ENCODE measurements at places on chromosomes 2 and 18.

DNA sequence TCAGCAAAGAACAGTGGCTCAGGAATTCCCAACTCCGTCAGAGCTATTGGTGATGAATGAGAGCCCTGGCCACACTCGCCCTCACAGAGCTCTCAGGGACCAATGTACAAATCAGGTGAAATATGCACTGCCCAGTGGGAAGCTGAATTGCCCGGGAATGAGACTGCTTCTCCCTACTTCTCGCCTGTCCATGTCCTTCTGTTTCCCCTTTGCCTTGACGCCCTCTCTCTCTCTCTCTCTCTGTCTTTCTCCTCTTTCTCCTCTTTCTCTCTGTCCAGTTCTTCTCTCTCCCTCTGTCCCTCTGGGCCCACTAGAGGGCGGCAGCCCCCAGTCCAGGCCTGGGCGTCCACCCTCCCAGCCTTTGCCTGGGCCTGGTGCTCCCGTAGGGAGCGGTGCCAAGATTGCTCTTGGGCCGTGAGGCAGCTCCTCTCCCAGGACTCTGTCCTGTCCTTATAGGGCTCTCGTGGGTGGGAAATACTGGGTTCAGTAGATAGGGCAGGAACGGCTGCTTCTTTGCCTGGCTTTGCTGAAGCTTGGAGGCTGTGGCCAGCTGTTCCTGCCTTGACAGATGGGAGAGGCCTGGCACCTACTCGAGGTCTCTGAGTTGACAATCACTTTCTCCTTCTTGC is 28.4 kb upstream of the PUM2 start:
- no peak for DNase-seq

DNA sequence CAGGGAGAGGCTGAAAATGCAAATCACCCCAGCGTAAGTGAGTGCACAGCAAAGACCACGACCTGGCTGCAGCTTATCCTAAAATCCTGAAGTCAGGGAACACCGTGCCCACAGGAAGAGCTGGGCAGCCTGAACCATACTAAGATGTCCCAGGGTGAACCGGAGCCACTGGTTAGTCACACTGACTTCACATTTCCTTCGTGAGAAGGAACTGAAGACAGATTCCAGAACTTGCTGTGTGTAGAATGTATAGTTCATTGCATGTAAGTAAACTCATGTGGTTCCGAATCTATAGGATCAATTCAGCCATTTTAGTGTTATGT is 84.6 kb upstream of the NDUFV2 start:
- DNase-seq = no peak

- no peak for DNase-seq
Observed at GRCh38 chr2:200703127-200703925, 108.4 kb upstream of the BZW1 start.

DNA sequence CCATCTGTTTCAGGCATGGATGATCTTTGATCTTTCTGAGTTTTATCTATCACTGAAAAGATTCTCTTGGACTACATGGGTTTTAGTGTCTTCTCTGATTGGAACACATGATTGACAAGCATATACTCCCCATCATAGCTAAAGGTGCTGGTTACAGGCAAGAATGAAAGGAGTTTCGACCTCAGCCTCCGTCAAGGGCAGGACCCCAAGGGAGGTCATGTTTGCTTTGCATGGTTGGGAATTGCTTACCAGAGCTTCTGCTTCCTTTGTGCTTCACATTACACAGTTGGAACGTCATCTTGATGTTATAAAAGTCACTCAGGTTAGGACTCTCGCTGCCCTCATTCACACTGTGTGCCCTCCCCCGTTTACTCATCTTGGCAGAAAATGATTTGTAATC is 287.7 kb downstream of the PIK3C3 start:
- no peak for DNase-seq

GRCh38 chr2:15893689-15894480 is 46.5 kb upstream of the MYCN start:
- DNase-seq = no peak

DNA sequence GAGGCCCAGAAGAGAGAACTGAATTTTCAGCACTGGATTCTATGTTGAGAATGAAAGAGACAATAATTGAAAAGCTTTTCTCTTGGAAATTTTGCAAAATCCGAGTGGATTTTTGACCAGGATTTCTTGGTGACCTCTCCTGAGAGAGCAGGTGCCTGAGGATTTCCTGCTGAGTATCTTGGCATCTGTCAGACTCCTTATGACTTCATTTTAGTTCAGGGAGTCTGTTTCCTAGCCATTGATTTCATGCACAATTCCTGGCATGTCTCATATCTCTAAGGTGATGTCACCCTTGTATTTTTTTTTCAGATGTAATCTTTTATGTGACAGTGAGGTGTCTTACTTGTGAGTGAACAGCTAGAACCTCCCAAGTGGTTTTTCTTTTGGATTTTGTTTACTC is 195.9 kb downstream of the NEDD4L start:
- no peak for DNase-seq

DNA sequence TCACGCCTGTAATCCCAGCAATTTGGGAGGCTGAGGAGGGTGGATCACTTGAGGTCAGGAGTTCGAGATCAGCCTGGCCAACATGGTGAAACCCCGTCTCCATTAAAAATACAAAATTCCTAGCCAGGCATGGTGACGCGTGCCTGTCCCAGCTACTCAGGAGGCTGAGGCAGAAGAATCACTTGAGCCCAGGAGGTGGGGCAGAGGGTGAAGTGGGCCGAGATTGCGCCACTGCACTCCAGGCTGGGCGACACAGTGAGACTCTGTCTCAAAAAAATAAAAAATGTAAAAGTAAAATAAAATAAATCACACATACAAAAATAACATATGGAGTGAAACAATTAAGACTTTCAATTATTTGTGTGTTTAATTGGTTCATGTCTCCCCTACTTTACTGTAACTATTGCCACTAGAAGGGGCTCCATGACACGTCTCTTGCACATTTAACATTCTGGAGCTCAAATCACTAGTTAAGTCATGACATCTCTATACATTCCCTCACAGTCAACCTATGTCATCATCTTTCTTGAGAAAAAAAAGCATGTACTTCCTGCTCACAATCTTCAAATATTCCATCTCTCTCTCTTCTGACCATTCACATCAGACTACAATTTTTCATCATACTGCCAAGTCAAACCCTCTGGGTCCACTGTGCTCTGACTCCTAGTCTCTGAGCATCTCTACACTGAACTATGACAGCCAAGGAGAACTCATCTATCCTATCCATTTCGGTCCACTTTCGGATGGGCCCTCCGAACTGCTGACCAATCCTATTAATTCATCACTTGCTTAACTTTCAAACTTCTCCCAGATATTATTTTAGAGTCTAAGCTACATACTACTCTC is 6.7 kb downstream of the GFPT1 start:
- DNase-seq = no peak

GRCh38 chr2:26970928-26971627 is 641 bp downstream of the MAPRE3 start:
- DNase-seq = no peak

GRCh38 chr2:241755777-241756176 is 20.8 kb upstream of the GAL3ST2 start:
- no peak for DNase-seq

- no peak for DNase-seq
Observed at GRCh38 chr18:74654638-74655037, 57.0 kb downstream of the ZNF407 start.

- no peak for DNase-seq
Observed at GRCh38 chr18:29841631-29842030, 1200.9 kb downstream of the DSC3 start.

DNA sequence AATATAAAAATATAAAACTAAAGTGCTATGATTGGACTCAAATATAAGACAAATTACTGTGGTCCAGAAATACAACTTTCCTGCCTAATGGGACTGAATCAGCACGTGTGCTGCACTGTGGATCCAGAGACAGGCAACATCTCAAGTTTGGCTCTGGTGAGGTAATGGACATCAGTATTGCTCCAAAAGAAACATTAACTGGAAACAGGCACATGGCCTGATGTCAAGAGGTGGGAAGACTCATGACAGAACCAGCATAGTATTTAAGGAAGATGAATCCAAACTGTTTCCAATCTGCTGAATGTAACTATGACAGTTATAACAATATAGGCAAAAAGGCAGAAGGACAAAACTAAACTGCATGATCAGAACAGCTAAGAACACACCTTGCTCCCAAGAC is 354.6 kb downstream of the FSIP2 start:
- no peak for DNase-seq

- no peak for DNase-seq
Observed at GRCh38 chr2:235762832-235763598, 269.2 kb downstream of the AGAP1 start.

DNA sequence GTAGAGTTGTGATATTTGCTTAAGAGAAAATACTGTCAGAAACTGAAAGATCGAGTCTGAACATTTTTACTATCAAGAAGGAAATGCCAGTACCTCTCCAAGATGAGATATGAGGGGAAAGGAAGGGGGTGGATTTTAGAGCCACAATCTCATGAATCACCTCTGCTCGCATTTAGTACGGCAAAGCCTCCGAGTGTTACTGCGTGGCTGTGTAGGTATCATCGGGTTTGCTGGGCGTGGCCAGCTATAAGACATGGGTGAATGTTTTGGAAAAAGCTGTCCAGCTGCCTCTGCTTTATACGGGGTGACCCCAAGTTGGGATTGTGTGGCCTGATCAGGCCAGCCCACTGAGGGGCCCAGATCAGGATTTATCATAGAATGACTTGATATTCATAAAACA is 826.4 kb downstream of the SOCS6 start:
- DNase-seq = no peak

GRCh38 chr2:118932949-118933348 is 9.0 kb upstream of the MARCO start:
- DNase-seq = no peak

GRCh38 chr2:72781480-72781879 is 44.4 kb downstream of the EXOC6B start:
- DNase-seq = no peak

- no peak for DNase-seq
Observed at GRCh38 chr2:28654663-28655320, 96.8 kb upstream of the PPP1CB start.

GRCh38 chr18:61553045-61553659 is 219.9 kb downstream of the CDH20 start:
- DNase-seq = no peak

DNA sequence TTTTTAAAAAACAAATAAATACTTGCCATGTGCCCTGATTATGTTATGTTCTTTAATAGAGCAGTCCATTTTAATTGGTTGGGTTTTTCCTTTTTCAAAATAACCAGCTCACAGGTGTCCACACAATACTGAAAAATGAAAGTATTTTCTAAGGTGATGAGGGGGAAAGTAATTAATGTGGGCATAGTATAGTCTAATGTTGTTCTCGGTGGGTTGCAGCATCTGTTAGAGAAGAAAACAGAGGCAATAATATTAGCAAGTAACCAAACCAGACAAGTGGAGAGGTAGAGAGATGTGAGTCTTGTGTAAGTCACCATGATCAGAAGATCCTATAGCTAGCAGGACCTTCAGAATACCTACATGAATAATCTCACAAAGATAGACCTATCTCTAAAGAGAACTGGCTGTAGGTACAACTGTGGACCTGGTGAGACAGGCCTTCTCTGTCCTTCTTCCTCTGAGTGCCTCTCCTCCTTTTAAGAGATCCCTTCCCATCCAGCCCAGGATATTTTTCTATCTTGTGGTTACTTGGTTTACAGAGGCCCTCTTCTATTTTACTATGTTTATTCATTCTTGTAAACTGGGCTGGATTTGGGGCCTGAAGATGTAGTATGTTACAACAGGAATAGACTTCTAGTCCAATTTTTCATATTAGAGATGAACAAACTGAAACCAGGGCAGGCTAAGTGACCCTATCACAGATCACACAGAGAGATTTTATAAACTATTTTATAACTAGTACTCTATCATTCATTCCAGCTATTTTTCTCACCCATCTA is 67.1 kb upstream of the MSTN start:
- no peak for DNase-seq

GRCh38 chr2:43194121-43194869 is 32.1 kb downstream of the ZFP36L2 start:
- no peak for DNase-seq

- DNase-seq = no peak
Observed at GRCh38 chr2:31334311-31335026, 80.1 kb downstream of the XDH start.

GRCh38 chr2:16115881-16116830 is 175.8 kb downstream of the MYCN start:
- DNase-seq = no peak

- DNase-seq = no peak
Observed at GRCh38 chr2:58239243-58239925, 1.7 kb downstream of the FANCL start.

GRCh38 chr2:74821177-74822126 is 12.5 kb upstream of the HK2 start:
- no peak for DNase-seq

GRCh38 chr2:230828272-230828961 is 36.3 kb upstream of the ITM2C start:
- DNase-seq = no peak

- no peak for DNase-seq
Observed at GRCh38 chr2:148814143-148814859, 60.7 kb upstream of the KIF5C start.

DNA sequence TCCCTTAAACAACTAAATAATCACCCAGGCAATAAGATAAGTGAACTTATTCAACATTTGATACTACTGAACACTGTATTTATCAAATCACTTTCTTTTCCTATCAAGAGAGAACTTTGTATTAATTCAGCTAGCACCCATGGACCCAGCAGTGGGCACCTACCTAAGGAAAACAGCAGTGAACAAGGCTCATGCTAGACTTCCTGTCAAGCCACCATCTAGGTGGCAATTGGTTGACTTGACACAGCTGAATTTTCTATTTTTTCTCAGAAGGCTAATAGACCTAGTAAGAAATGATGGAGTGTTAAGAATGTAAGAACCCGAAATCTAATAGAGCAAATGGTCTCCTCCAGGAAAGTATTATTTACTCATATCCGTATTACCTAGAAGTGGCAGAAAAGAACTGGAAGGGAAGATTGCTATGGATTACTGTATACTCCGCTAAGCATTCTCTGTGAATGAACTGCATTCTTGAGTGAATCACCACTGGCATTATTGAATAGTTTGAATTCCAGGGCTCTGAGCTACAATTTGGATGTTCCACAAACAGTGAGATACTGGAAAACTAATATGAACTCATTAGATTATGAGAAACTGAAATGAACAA is 988.2 kb upstream of the CDH2 start:
- DNase-seq = no peak

DNA sequence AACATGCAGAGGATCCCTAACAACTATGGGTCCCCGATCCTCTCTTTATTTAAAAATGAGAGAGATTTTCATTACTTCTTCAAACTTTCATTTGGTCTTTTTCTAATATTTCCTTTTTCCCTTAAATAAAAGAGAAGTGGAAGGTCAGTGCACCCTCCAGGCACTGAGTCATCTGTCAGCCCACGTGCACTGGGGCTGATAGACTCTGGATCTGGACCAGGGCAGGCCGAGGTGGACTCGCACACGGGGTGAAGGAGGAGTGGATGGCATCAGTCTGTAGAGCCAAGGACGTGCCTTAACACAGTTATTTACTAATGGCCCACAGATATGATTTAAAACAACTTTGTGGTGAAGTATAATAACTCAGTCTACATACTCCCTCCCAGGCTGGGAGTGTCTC is 214.4 kb upstream of the TMEM200C start:
- DNase-seq = no peak
